ENCODE measurements at places on chromosomes 5 and 9. TPM values are rescaled to one million over a fixed set of nuclear protein-coding genes. Genes with fewer than 3 reads are reported as not detected.
A peak's percentile ranks its signal among the peaks of the same experiment; 100 is the strongest.

Gene CNTNAP3
- not detected for total RNA-seq

Gene F2RL2
- not detected for total RNA-seq

Gene DEPDC1B
- 23.6 TPM for total RNA-seq

Gene SPACA9
- total RNA-seq, result 2.7 TPM

Gene SNCAIP
- total RNA-seq, result not detected

Gene CEP78
- total RNA-seq, result 41.1 TPM

Gene PIP5K1B
- 1.9 TPM for total RNA-seq

Gene TAF1L
- 0.04 TPM for total RNA-seq

- no peaks in the 10 kb centered on the region for H3K27me3 ChIP-seq
- no peak overlapping the region for H3K4me3 ChIP-seq
- H3K36me3 ChIP-seq, result no peaks in the 10 kb centered on the region
- no peak for DNase-seq
Observed at GRCh38 chr5:18032744-18033143, 398.5 kb downstream of the TAF11L14 start.

- H3K4me3 ChIP-seq, result no peak overlapping the region
- H3K27me3 ChIP-seq, result no peaks in the 10 kb centered on the region
- H3K36me3 ChIP-seq, result no peaks in the 10 kb centered on the region
- no peak for DNase-seq
- no peak overlapping the region for H3K27ac ChIP-seq
Observed at GRCh38 chr9:30732060-30732459, 1652.4 kb upstream of the ACO1 start.

DNA sequence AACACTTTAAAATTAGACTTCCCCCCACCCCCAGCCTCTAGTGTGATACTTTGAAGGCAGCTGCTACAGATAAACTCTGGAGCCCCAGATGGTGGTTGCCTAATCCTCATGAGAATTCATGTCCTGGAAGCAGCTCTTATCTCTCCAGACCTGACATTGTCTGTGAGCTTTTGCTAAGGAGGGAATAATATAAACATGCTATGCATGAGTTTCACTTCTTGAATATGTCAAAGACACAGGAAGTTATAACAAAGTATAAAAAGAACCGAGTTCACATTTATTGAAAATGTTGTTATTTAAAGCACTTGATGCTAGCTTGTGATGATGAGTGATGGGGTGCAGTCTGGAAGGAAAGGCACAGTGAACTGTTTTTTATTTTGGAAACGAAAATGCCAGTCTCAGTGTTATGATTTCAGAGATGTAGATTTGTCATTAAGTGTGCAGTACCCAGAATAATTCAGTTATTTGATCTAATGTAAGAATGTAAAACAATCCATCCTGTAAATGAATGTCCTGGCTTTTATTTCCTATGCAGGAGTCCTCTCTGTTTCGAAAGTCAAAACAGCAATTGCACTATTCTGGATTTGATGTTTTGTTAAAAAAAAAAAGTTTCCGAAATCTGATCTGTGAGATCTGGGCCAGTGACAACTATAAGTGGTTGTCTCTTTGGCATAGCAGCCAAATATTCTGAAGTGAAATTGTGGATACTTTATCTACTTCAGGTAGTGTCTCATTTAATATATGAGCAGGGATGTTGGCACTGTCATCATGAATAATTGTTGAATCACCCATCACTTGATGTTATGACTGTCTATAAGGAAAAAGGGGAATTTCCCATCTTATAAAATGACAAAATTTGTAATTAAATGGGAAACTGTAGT, 77.0 kb downstream of the ZCCHC7 start:
- peak overlapping the region; percentile 9 for H3K4me3 ChIP-seq
- peak overlapping the region; percentile 81 for H3K27ac ChIP-seq
- no peak for DNase-seq
- H3K27me3 ChIP-seq, result no peaks in the 10 kb centered on the region
- peaks cover 54% of the 10 kb centered on the region for H3K36me3 ChIP-seq
- peaks cover 53% of the 10 kb centered on the region for H3K4me1 ChIP-seq

- no peak overlapping the region for H3K27ac ChIP-seq
- DNase-seq, result no peak
Observed at GRCh38 chr5:139461698-139462097, 845 bp downstream of the ECSCR start.

GRCh38 chr5:113190347-113190746, 213.7 kb downstream of the DCP2 start:
- H3K4me1 ChIP-seq, result no peaks in the 10 kb centered on the region
- H3K27ac ChIP-seq, result no peak overlapping the region
- H3K4me3 ChIP-seq, result no peak overlapping the region
- H3K27me3 ChIP-seq, result no peaks in the 10 kb centered on the region

- no peaks in the 10 kb centered on the region for H3K36me3 ChIP-seq
- no peak for DNase-seq
- H3K27ac ChIP-seq, result no peak overlapping the region
- H3K27me3 ChIP-seq, result peaks cover 18% of the 10 kb centered on the region
- no peak overlapping the region for H3K4me3 ChIP-seq
Observed at GRCh38 chr5:58773744-58774441, 191.0 kb downstream of the RAB3C start.

- H3K36me3 ChIP-seq, result peaks cover 21% of the 10 kb centered on the region
- no peak overlapping the region for H3K27ac ChIP-seq
- no peak overlapping the region for H3K4me3 ChIP-seq
- no peak for DNase-seq
- H3K27me3 ChIP-seq, result peaks cover 41% of the 10 kb centered on the region
Observed at GRCh38 chr5:10590226-10590999, 26.5 kb downstream of the ANKRD33B start.

DNA sequence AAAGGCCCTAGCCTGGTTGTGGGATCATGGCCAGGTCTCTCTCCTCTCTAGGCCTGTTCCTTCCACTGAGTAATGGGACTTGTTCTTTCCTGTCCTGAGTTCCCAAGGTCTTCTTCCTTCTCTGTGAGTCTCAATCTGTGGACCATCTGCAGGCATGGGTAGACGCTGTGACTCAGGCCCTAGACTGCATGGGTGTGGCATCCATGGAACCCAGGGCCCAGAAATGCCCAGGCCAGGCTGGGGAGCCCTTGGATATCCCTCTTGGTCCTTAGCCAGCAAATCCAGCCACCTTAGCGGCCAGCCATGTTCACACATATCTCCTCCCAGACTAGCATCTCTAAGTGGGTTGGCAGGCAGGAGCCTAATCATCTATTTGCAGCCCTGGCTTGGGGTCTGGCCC, 2.3 kb upstream of the ACSL6 start:
- H3K36me3 ChIP-seq, result no peaks in the 10 kb centered on the region
- no peak for DNase-seq
- H3K27me3 ChIP-seq, result peaks cover 69% of the 10 kb centered on the region
- no peak overlapping the region for H3K4me3 ChIP-seq

DNA sequence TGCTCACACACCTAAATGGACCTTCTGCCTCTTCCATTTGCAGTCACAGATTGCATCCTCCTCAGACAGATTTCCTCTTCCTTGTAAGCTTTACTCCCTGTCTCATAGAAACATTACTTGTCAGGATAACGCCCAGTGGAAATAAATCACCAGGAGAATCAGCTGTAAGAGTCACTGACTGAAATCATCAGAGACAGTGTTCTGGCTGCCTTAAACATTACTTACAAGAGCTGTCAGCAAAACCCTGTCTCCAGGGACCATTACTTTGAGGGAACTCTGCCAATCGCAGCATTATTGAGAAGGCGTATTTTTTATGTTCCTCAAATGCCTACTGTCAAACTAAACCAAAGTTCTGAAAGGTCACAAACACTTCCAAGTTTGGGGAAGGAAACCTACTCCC, 5.9 kb downstream of the DPYSL3 start:
- H3K4me1 ChIP-seq, result no peaks in the 10 kb centered on the region
- H3K36me3 ChIP-seq, result no peaks in the 10 kb centered on the region
- DNase-seq, result no peak
- peaks cover 22% of the 10 kb centered on the region for H3K27me3 ChIP-seq

GRCh38 chr5:17788351-17788750, 154.1 kb downstream of the TAF11L14 start:
- no peaks in the 10 kb centered on the region for H3K36me3 ChIP-seq
- DNase-seq, result no peak
- H3K4me1 ChIP-seq, result no peaks in the 10 kb centered on the region
- H3K4me3 ChIP-seq, result no peak overlapping the region
- H3K27me3 ChIP-seq, result no peaks in the 10 kb centered on the region
- no peak overlapping the region for H3K27ac ChIP-seq

- peaks cover 13% of the 10 kb centered on the region for H3K4me1 ChIP-seq
- DNase-seq, result no peak
- H3K27me3 ChIP-seq, result peaks cover 65% of the 10 kb centered on the region
- H3K4me3 ChIP-seq, result peak overlapping the region; percentile 86
- H3K27ac ChIP-seq, result peak overlapping the region; percentile 54
Observed at GRCh38 chr5:72955143-72955767, 586 bp upstream of the FCHO2 start.

GRCh38 chr5:149503006-149503405, 48.2 kb downstream of the CSNK1A1 start:
- H3K27ac ChIP-seq, result no peak overlapping the region
- no peak for DNase-seq
- H3K4me3 ChIP-seq, result no peak overlapping the region
- H3K36me3 ChIP-seq, result peaks cover 23% of the 10 kb centered on the region

DNA sequence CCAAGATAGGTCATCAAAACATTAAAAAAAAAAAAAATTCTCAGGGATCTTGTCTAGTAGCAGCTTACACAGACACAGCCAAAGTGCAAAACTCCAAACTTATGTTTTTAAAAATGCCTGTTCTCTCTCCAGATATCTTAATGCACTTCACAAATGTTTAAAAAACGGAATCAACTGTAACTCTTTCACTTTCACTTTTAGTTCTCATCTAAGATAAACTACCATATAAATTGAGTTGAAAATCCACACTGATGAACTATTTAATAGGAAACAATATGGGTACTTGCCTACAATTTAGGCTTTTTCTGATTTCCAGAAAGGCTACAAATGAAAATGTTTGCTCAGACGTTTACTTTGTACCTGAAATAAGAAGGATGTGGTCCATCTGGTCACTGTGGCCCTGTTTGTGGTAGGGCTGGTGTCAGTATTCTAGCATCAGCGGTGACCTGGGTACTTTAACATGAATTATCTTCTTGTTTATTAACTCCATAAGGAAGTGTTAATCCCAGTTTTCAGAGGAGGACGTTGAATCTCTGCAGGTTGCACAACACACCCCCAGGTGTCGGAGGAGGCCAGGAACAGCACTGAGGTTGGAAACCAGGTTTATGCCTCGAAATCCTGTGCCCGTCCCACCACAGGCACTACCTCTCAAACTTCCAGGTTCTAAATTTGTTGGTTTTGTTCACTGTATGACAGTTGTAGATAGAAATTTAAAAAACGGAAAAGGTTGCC, 13.3 kb upstream of the LPCAT1 start:
- peak overlapping the region; percentile 89 for H3K27ac ChIP-seq
- peak overlapping the region; percentile 77 for H3K4me3 ChIP-seq
- H3K36me3 ChIP-seq, result no peaks in the 10 kb centered on the region
- no peaks in the 10 kb centered on the region for H3K27me3 ChIP-seq

GRCh38 chr5:127041571-127041970, 11.2 kb upstream of the MARCHF3 start:
- H3K4me3 ChIP-seq, result no peak overlapping the region
- no peak for DNase-seq
- H3K36me3 ChIP-seq, result peaks cover 1% of the 10 kb centered on the region
- H3K4me1 ChIP-seq, result no peaks in the 10 kb centered on the region
- H3K27ac ChIP-seq, result no peak overlapping the region
- no peaks in the 10 kb centered on the region for H3K27me3 ChIP-seq

DNA sequence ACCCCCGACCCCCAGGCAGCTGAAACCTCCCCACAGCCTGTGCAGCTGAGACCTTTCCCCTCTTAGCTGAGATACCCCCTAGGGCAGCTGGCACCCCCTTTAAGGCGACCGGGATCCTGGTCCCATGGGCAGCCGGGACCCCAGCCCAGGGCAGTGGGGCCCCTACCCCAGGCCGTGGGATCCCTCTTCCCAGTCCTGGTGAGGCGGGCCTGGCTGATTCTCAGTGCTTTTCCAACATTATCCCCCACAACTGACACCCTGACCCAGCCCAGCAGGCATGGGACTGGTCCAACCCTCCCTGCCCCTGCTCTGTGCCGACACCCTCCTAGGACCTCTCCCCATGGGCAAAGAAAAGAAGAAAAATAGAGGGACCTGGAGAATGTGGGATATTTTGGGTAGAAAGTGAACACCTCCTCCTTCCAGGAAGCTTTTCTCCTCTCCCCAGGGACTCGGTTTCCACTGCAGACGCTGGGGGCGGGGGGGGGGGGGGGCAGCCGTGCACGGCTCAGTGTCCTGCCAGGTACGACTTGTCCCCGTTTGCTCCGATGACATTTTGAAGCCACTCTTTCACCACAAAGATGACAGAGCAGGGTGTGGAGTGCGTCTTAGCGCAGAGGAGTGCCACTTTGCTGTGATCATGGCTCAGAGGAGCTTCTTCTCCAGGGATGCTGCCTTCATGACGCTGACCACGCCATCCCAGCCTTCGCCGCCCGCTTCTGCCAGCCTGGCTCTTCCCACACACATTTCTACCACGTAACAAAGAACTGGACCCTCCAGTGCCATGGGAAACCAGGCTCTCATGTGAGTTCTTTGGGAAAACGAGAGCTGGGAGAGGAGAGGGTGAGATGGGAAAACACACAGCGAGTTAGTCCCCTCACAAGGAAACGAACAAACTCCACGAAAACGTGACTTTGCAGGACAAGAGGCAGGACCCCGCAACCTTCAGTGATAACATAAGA, 47.5 kb downstream of the MRPL36 start:
- H3K36me3 ChIP-seq, result no peaks in the 10 kb centered on the region
- H3K27ac ChIP-seq, result no peak overlapping the region
- no peaks in the 10 kb centered on the region for H3K4me1 ChIP-seq
- H3K4me3 ChIP-seq, result no peak overlapping the region

- no peak overlapping the region for H3K4me3 ChIP-seq
- H3K27ac ChIP-seq, result no peak overlapping the region
- H3K4me1 ChIP-seq, result no peaks in the 10 kb centered on the region
Observed at GRCh38 chr5:9861666-9862256, 231.6 kb upstream of the TAS2R1 start.

- H3K27me3 ChIP-seq, result peaks cover 7% of the 10 kb centered on the region
- no peak for DNase-seq
- H3K36me3 ChIP-seq, result peaks cover 1% of the 10 kb centered on the region
- H3K27ac ChIP-seq, result no peak overlapping the region
- no peak overlapping the region for H3K4me3 ChIP-seq
Observed at GRCh38 chr9:110996436-110997220, 41.6 kb downstream of the LPAR1 start.

- no peak for DNase-seq
- peaks cover 39% of the 10 kb centered on the region for H3K36me3 ChIP-seq
- H3K27me3 ChIP-seq, result no peaks in the 10 kb centered on the region
- H3K27ac ChIP-seq, result no peak overlapping the region
Observed at GRCh38 chr5:170075696-170076095, 30.0 kb upstream of the FOXI1 start.

GRCh38 chr9:132575005-132575609, 7.3 kb upstream of the BARHL1 start:
- no peaks in the 10 kb centered on the region for H3K4me1 ChIP-seq
- H3K36me3 ChIP-seq, result no peaks in the 10 kb centered on the region
- DNase-seq, result peak; percentile 58
- H3K4me3 ChIP-seq, result no peak overlapping the region
- H3K27me3 ChIP-seq, result peaks cover 75% of the 10 kb centered on the region

- peaks cover 40% of the 10 kb centered on the region for H3K36me3 ChIP-seq
- no peak overlapping the region for H3K4me3 ChIP-seq
- DNase-seq, result no peak
Observed at GRCh38 chr9:37293664-37294524, 128.6 kb upstream of the GRHPR start.

Data from activated naive CD8-positive, alpha-beta T cell treated with anti-CD3 and anti-CD28 coated beads for 36 hours (primary cell).